ENCODE measurements at places on chromosomes 7 and 10.

GRCh38 chr10:96125142-96125515, 5.0 kb upstream of the ZNF518A start:
- no peak for DNase-seq

DNA sequence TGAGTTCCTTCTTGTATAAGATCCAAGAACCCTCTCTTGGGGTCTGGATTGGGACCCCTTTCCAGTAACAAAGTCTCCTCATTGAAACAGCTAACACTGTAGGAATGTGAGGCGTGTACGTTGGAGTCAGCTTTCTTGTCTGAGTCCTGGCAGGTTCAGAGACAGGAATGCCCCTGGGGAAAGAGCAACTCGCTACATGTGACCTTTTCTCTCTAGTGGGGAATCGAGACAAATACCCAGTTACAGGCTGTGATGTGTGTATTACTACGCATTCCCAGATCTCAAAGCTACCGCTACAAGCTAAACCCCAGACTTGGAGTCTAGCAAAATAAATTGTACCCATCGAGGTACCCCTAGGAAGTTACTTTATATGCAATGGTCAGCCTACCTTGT, 85.6 kb upstream of the FRMD4A start:
- DNase-seq: no peak

GRCh38 chr10:7686351-7687171, 16.6 kb upstream of the ITIH2 start:
- no peak for DNase-seq

- DNase-seq: no peak
Observed at GRCh38 chr7:116153050-116153449, 57.3 kb upstream of the TES start.

DNA sequence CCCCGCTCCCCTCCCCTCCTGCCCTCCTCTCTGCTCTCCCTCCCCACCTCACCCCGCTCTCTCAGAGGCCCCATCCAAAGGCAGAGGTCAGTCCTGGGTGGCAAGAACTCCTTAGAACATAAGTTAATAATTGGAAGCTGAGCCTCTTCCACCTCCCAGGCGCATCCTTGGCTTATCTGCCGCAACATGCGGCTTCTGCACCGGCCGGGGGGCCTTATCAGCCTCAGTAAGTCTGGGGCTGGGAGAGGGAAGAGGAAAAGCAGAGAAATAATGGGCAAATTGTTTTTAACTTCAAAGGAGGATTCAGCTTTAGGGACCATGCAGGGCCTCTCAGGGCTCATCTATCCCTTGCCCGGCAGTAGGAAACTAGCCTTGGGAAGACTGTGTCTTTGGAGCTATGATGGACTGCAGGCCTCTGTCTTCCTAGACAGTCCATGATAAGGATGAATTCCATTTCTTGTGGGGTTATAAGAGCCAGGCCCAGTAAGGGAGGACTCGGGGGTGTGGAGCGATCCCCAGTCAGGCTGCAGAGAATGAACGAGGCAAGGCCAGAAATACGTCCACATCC, 411.6 kb downstream of the PLXNA4 start:
- no peak for DNase-seq

Measured in ACHN (cell line).